ENCODE measurements at places on chromosomes 6 and 20.

GRCh38 chr6:75563032-75563431, 38.6 kb upstream of the SENP6 start:
- DNase-seq: no peak

GRCh38 chr6:33001685-33002084, 7.7 kb downstream of the HLA-DOA start:
- no peak for DNase-seq

GRCh38 chr6:126064748-126065401, 78.5 kb downstream of the TRMT11 start:
- DNase-seq: no peak

DNA sequence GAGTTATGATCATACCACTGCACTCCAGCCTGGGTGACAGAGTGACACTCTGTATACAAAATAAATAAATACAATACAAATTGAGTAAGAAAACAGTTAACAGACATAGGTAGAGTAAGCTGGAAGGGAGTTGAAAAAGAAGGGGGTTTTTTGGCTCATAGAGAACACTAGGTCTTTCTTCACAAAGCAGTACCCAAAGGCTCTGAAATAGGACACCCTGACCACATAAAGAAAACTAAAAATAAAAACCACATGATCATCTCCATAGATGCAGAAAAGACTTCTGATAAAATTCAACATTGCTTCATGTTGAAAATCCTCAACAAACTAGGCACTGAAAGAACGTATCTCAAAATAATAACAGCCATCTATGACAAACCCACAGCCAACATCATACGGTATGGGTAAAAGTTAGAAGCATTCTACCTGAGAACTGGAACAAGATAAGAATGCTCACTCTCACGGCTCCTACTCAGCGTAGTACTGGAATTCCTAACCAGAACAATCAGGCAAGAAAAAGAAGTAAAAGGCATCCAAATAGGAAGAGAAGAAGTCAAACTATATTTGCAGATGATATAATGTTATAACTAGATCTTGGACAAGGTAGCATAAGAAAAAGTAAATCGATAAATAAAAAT, 48.6 kb downstream of the TOMM6 start:
- DNase-seq: no peak

GRCh38 chr6:146876271-146877151, 277.7 kb downstream of the ADGB start:
- no peak for DNase-seq

GRCh38 chr6:153997221-153997620, 41.8 kb upstream of the OPRM1 start:
- no peak for DNase-seq

GRCh38 chr20:61185181-61185580, 66.9 kb upstream of the CDH4 start:
- DNase-seq: no peak

- DNase-seq: no peak
Measured at GRCh38 chr20:33124261-33124660, 43.7 kb upstream of the BPIFA2 start.

GRCh38 chr6:10834823-10835222, 3.5 kb downstream of the MAK start:
- DNase-seq: no peak

- DNase-seq: no peak
Measured at GRCh38 chr6:119350952-119351372, 1.4 kb upstream of the MAN1A1 start.

DNA sequence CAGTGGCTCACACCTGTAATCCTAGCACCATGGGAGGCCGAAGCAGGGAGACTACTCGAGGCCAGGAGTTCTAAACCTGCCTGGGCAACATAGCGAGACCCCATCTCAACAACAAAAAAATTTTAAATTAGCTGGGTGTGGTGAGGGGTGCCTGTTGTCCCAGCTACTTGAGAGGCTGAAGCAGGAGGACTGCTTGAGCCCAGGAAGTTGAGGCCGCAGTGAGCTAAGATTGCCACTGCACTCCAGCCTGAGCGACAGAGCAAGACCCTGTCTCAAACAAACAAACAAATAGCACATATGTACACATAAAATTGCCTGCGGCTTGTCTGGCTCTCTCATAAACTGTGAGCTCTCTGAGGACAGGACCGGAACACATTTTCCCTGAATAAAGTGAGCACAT, 106.3 kb downstream of the BANF2 start:
- DNase-seq: no peak

GRCh38 chr6:105646391-105646867, 243.5 kb upstream of the PREP start:
- DNase-seq: no peak

- peak; percentile 71 for DNase-seq
Measured at GRCh38 chr20:36199345-36200257, 36.7 kb upstream of the AAR2 start.

GRCh38 chr6:167781868-167782267, 44.8 kb upstream of the AFDN start:
- no peak for DNase-seq

DNA sequence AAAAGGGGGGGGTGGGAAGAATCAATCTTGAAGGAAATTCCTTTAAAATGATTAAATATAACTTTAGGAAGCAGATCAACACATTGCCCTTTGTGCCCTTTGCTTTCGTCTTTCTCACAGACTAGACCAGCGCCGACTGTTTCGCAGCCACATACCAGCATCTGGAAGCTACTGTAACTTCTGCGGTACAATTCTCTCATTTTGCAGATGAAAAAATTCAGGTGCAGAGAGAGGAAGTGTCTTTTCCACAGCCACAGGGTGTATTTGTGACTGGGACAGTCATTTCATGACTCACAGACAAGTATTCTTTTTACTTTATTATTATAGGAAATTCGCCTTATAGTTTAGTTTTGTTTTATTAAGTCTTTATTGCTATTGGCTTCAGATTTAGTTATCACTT, 84.2 kb downstream of the UST start:
- no peak for DNase-seq

DNA sequence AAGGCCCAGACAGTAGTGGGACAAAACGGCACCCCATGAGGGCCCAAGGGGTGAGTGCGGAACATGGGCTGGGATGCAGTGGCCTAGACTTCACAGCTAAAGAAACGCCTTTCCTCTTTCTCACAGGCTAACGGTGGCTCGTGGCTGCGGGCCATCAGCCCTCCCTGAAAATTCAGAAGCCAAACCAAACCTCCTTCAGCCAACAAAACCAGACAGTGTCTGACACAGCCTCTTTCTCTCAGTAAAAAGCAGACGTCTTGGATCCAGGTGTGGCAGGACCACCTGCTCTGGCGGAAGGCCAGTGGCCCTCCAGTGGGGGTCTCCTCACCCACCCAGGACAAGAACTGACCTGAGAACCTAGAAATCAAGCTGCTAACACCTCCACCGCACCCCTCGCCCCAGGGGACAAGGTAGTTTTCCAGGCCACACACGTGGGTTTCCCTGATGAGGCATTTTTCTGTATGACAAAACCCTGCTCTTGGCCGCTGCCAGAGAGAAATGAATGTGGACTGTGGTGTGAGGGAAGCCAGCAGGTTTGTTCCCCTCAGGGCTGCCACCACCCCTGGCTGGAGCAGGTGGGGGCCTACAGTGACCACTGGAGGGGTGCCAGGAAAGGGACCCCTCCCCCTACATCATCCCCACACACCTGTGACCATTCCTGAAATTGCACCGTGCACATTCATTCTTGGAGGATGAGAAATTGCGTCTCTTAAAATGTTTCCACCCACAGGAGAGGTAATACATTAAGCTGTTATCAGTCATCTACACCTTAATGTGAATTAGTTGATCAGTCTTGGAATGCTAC, 76.8 kb upstream of the PIM1 start:
- DNase-seq: no peak

- no peak for DNase-seq
Measured at GRCh38 chr6:38508894-38509293, 130.8 kb downstream of the BTBD9 start.

- no peak for DNase-seq
Measured at GRCh38 chr20:41717483-41717882, 99.3 kb upstream of the CHD6 start.

- no peak for DNase-seq
Measured at GRCh38 chr20:35317416-35318210, 25.4 kb upstream of the FAM83C start.

DNA sequence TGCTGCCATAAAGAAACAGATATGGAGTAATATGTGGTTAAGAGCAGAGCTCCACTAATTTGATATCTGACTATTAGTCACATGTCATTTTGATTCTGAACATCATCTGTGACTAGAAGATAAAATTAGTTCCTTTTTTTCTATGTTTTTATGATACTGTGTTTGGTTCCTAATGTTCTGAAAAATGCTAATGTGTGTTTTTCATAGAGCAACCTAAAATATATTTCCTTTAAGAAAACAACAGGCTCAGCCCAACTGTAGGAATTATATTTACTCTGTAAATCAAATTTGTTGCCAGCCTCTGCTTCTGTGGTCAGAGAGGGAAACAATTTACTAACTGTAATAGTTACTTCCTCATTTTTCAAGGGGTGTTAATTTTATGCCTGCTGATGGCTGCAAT, 33.3 kb upstream of the TXLNB start:
- no peak for DNase-seq

GRCh38 chr6:159110748-159111147, 58.5 kb upstream of the FNDC1 start:
- DNase-seq: no peak

- no peak for DNase-seq
Measured at GRCh38 chr20:2168946-2169345, 67.3 kb downstream of the STK35 start.

DNA sequence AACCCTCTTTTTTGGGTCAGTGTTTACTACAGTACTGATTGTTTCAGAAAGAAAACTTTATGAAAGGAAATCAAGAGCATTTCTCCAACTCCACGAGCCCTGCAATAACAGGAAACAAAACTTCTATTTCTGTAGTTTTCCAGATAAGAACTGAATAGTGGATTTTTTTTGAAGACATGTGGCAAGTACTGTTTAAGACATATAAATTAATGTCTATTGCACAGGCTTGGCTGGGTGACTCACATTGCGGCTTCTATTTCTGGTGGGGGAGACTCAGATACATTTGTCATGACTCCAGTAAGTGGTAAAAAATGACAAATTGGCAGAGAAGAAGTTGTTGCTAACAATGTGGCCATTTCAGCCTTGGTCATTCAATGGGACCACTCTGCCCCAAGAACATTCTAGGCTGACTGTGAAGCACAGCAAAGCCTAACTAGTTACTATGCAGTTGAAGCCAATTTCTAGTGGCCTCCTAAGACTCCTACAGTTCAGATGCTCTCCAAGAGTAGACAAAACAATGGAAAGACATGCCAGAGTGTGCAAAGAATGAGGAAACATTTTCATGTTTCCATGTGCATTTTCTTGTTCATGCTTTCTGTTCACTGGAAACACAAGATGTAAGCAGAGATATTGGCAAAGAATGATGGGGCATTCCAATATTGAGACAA, 200.9 kb downstream of the EDN1 start:
- DNase-seq: no peak

GRCh38 chr6:91462241-91462640, 875.4 kb upstream of the MAP3K7 start:
- no peak for DNase-seq

DNA sequence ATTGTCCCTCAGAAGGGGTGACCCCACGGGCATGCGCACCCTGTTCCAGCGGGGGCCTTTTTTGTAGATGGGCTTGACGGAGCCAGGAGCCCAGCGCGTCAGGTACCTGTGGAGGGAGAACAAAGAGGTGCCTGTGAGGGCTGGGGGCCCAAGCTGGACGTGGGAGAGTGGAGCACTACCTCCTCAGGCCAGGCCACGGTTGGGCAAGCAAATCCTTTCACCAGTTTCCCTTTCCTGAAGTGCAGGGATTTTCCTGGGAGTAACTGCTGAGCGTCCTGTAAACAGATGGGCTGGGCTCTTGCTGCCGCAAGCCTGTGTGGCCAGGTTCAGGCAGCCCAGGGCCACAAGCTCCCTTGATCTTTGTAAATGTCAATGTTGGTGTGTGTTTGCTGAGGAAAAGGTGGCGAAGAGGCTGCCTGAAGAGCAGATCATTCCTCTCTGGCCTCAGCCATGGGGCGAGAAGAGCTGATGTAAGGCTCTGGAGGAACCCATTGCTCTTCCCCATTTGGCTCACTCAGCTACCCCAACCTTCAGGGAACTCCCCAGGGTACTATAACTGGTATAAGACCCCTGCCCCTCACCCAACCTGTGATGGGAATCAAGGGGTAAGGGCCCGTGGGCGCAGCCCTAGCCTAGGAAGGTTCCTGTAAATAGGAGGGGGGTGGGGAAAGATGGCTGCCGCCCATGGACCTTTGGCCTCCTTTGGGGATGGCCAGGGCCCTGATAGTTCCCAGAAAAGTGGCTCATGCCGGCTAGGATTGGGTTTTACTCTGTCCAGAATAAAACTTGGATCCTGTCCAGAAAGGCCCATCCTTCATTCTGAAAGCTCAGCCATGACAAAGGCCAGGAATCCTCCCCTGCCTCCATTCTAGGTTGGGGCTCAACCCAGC, 15.5 kb downstream of the MRPS18A start:
- DNase-seq: peak; percentile 64

- no peak for DNase-seq
Measured at GRCh38 chr6:50905297-50905696, 86.6 kb downstream of the TFAP2B start.

DNA sequence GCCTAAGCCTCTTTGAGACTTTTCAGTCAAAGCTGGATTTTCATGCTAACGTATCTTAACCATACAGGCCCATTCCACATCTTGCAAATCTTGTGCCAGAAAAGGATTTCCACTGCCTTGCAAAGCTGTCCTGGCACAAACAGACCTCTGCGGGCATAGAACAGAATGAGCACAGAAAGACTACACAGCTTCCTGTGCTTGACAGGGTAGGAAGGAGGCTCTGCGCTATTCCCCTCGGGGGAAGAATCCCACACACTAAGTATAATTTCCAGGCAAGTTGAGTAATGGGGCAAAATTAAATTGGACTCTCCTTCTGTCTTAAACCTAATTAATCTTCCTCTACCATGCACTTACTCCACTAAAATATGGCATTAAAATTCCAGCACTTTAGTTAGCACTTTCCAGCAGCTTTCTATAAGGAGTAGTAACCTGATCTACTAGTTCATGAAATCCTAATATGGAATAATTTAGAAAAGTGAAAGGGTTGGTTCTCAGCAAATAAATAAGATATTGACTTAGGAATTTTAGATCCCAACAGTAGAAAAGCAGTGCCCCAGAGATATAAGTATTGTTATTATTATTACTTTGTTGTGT, 532.1 kb upstream of the JAG1 start:
- no peak for DNase-seq

DNA sequence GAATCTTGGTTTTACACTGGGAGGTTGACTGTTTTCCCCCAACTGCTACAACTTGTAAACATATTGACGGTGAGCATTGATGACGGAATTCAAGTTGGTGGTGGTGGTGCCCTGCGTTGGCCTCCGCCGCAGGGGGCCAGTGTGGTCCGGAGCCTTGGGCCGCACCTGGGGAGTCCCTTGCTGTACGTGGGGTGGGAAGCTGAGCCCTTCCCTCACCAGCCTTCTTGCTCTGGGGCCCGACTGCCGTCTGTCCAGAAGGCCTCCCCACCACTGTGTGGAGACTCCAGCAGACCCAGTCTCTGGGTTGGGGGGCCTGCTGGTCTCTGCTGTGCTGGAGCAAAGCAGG, 11.4 kb downstream of the GATA5 start:
- no peak for DNase-seq
